ENCODE measurements at places on chromosomes 5 and 9.

- no peak for DNase-seq
These were observed 742 bp downstream of the BHMT2 start for GRCh38 chr5:79070350-79070667.

DNA sequence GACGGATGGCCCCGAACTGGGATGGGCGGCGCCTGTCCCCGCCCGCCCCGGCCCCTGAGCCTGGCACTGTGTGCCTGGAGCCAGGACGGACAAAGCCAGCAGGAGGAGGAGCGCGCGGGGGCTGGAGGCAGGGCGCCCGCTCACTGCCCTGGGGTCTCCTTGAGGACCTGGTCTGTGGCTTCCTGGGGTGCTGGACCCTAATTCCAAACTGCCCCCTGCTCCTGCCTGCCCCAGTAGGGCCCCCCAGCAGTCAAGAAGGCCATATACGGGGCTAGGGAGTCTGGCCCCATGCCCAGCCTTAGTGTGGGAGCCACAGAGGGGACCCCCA, 29.2 kb upstream of the RXRA start:
- no peak for DNase-seq

DNA sequence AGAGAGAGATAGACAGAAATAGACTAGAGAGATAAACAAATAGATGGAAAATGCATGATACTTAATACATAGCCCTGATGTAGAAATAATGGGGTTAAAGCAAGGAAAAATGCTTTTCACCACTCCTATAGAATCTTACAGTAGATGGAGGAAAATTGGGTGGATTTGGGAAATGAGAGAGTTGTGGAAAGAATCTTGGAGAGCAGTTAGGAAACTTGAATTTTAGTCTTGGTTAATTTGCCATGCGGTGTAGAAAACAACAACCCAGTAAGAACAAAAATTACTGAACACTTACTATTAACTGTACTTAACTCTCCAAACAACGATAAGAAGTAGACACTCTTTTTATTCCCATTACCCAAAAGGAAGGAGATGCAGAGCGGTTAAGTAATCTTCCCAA, 329.8 kb downstream of the ZNF608 start:
- DNase-seq = no peak

DNA sequence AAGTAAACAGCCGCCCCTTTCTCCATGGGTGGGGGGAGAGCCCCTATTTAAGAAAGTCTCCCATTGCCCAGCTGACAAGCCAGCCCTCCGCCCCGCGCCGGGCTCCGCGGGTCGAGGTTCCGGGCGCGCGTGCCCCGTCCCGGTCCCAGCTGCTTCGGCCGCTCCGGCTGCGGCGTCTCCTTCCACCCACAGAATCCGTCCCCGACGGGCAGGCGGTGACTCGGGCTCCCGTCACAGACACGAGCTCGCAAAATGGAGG, 223 bp downstream of the NR3C1 start:
- DNase-seq = no peak

- DNase-seq = no peak
These were observed 34.9 kb downstream of the PNPLA7 start for GRCh38 chr9:137515338-137515724.

GRCh38 chr5:43627028-43627427, 24.0 kb downstream of the NNT start:
- DNase-seq = no peak

DNA sequence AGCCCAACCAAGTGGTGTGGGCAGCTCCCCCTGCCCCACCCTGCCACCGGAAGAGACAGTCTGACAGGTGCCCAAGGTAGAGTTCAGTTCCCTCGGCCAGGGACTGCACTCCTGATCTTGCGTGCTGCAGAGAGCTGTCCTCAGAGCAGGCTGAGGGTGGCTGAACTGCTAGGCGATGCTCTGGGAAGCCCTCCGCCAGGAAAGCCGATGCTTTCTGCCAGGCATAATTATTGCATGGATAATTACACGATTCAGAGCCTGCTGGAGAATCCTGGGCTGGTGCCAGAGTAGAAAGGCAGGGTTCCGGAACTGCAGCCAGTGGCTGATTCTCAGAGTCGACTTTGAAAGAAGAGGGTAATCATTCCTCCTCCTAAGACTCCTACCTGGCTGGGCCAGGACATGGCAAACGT, 19.3 kb downstream of the KCNIP1 start:
- DNase-seq = no peak

- no peak for DNase-seq
These were observed 183.3 kb downstream of the SEMA5A start for GRCh38 chr5:9362600-9362999.

DNA sequence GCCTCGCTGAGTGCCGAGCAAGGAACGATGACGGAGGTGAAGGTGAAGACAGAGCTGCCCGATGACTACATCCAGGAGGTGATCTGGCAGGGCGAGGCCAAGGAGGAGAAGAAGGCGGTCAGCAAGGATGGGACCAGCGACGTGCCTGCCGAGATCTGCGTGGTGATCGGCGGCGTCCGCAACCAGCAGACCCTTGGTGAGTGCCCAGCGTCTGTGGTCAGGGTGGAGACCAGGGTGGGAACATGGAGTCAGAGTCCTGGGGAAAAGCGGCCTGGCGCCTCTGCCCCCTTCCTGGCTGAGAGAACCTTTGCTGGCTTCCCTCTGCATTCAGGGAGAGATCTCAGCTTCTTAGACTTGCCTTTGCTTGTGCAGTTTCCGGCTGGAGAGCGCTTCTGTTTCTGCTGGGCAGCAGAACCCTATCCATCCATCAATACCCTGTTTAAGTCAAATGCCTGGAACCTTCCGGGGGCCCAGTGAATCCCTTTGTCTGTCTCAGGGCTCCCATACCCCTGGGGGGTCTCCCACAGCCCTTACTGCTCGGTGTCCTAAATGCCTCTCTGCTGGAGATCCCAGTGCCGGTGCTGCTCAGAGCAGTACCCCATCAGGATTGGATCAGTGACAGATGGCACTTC, 89.6 kb downstream of the AMBP start:
- DNase-seq = no peak

DNA sequence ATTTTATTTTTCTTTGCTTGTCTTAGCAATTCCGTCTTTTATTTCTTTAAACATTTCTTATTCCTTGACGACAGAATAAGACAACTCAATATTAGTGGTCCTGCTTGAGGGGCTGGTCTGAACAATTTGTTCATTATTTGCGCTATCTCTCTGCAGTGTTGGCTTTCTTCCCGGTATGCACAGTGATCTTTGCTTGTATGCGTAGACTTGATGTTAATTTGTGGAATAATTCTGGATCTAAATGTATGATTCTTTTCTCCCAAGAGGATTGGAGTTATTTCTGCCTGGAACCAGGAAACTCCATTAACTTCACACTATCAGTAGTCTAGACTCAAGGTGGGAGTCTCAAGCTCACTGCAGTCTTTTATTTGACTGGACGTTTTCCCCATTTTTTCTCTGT, 80.4 kb downstream of the KDM4C start:
- no peak for DNase-seq

GRCh38 chr9:37996819-37997217, 72.2 kb downstream of the SHB start:
- no peak for DNase-seq

GRCh38 chr5:113866763-113867162, 353.3 kb downstream of the YTHDC2 start:
- DNase-seq = no peak

GRCh38 chr9:13109781-13110180, 169.7 kb downstream of the MPDZ start:
- DNase-seq = no peak

- peak; percentile 89 for DNase-seq
These were observed 29.1 kb upstream of the DUSP1 start for GRCh38 chr5:172800088-172800551.

DNA sequence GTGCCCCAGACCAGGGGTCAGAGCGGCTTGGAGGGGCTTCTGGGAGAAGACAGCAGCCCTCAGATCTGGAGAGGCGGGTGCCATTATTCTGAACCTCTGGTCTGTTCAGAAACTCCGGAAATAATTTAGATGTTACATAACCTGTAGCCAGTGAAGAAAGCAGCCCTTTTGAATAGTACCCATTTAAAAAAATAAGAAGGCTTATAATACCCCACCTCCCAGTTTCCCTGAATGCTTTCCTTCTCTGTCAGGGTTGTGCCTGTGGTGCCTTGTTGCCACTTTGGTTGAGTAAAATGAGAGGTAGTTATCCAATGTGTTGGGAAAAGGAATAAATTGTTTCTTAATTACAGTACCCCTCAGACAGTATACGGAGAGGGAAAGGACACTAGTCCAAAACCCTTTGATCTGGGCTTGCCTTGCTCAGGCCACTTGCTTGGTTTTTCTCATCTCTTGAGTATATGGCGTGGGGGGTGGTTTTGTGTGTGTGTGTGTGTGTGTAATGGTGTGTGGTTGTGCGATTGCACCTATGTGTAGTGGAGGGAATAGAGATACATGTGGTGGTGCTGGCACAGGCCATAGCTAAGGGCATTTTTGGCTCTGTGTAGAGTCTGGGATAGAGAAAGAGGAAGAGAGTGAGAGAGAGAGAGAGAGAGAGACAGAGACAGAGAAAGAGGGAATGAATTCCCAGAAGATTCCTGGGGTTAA, 59.1 kb upstream of the TLR4 start:
- no peak for DNase-seq

- no peak for DNase-seq
These were observed 545.3 kb upstream of the PTPRD start for GRCh38 chr9:11158063-11158462.

GRCh38 chr5:56638061-56638621, 177.2 kb upstream of the MAP3K1 start:
- no peak for DNase-seq

DNA sequence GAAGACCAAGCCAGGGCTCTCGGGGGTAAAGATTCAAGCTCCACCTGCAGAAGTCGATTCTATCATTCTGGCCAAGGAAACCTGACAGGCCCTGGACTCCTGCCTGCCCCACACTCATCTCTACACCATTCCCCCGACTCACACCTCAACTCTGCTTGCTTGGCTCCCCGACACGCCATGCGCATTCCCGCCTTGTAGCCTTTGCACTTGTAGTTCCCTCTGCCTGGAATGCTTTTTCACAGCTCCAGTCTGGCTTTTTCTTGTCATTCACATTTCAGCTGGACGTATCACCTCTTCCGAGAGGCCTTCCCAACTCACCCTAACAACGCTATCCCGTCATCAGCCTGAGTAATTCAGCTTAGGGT, 28.7 kb upstream of the HAND1 start:
- no peak for DNase-seq

DNA sequence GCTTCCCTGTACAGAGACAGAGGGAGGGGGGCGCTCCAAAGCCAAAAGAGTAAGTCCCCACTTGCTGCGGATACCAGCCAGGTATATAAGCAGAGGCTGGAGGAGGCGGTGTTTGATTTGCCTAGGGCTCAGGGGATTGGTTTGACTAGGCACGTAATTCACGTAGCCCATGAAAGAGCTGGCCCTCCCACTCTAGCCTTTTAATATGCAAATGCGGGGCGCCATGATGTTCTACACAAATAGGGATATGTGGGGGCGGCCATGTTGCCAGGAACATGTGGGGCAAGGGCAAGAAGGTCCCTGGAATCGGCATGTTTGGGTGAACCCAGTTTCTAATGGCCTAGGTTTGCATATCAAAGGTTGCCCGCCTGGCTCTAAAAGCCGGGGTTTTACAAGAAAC, 3.3 kb upstream of the PRLR start:
- no peak for DNase-seq

All from CD4-positive, alpha-beta T cell treated with Interleukin-15 for 1 hour (primary cell).